WTC11 (cell line): ENCODE measurements at places on chromosomes 4 and X.

DNA sequence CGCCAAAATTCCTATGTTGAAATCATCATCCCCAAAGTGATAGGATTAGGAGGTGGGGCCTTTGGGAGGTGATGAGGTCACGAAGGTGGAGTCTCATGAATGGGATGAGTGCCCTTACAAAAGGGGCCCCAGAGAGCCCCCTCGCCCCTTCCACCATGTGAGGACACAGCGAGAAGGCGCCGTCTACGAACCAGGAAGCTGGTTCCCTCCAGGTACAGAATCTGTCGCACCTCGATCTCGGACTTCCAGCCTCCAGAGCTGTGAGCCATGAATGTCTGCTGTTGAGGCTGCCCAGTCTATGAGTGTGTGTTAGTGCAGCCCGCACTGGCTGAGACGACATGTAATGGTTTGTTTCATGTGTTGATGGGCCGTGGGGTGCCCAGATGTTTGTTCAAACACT is 60.3 kb downstream of the PRKX start:
- no peak for DNase-seq

DNA sequence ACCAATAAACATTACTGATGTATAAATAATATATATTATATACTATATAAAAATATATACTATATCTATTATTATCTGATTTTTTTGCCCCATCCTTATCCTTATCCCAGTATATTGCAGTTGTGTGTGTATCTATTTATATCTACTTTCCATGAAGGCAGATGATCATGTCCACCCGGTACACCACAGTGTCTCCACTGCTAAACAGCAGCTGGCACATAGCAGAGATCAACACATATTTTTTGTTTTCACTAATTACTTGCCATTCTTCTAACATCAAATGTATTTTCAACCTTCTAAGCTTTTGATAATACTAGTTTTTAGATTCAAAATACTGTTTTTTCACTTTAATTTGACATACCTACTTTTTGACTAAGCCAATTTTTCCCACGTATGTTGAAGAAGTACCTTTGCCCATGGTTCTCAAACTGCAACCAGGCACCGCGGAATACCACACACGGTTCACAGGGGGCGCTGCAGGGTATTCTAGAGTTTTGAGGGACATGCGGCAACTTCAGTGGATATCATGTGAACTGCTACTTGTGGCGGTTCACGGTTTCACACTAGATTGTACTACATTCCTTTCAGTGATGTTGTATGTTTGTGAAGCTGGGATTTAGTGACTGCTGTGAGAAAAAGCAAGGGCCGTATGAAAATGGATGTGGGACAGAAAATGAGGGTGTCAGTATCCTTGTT is 182.5 kb upstream of the NPY2R start:
- DNase-seq, result peak; percentile 81

GRCh38 chr4:38747629-38748028 is 35.2 kb downstream of the TLR10 start:
- no peak for DNase-seq

- DNase-seq, result peak; percentile 93
Observed at GRCh38 chrX:150902434-150903109, 4.1 kb upstream of the CD99L2 start.

- DNase-seq, result no peak
Observed at GRCh38 chr4:162360369-162361149, 196.8 kb upstream of the FSTL5 start.

GRCh38 chrX:150219374-150220185 is 143.5 kb upstream of the MAMLD1 start:
- DNase-seq, result peak; percentile 15

DNA sequence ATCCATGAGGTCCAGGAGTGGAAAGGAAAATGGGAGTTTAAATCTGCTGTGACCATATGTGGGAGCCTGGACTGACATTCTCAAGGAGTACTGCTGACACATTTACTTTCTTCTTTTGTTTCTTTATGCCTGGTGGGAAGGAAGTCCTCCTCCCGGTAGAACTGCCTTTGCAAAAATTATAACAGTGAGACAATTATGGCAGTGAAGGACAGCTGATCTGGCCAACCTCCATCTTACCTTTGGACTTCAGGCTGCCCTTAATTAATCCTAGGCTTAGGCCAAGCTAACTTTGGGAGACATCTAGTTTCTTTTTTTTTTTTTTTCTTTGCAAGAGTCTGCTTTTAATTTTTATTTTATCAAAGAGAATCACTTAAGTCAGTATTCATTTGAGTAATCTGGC is 61.3 kb downstream of the SPINK2 start:
- no peak for DNase-seq

DNA sequence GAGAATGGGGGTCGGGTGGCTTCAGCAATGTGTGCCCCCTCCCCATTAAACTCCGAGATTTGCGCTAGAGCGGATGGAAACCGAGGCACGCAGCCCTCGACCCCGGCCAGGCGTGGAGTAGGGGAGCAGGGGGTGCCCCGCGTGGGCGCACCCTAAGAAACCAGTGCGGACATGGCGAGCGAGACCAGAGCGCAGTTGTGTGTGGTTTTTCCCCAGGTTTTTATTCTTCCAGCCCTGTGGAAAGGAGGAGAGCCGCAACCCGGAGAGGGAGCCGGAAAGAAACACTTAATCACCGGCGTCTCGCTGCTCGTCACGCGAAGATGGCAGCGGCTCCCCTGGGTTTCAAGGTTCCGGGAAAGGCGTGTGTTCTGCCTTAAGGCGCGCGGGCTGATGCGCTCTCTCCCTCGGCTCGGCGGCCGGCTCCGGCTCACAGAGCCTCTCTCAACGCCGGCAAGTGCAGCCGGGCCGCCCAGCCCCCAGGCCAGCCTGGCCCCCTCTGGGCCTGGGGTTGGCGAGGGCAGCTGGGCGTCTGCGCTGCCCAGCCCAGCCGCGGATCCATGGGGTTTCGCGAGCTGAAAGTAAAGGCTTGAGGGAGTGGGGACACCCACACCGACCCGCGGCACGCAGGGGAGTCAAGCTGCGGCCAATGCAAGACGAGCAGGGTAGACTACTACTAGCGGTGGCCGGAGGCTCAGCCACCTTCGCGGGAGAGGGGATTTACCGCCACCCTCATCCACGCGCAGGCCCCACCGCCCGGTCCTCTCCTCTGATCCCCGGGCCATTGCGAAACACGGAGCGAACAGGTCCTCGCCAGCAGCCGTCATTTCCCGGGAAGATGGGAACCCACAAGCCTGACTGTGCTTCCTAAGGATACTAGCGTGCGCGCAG is 74.0 kb upstream of the BCOR start:
- DNase-seq, result no peak

DNA sequence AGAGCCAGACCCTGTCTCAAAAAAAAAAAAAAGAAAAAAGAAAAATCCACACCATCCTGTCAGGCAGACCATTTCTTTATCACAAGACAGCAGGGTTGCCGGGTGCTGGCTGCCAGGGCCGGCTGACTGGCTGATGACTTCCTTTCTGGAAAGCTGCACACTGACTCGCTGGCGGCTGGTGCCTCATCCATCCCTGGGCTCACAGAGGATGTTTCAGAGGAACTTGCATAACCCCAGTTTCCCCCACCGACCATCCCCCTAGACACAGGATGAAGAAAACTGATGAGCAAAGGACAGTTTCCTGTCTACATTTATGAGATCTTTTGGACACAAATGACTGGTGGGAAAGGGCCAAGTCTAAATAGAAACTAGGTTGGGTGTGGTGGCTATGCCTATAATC is 14.1 kb downstream of the HPSE start:
- no peak for DNase-seq

DNA sequence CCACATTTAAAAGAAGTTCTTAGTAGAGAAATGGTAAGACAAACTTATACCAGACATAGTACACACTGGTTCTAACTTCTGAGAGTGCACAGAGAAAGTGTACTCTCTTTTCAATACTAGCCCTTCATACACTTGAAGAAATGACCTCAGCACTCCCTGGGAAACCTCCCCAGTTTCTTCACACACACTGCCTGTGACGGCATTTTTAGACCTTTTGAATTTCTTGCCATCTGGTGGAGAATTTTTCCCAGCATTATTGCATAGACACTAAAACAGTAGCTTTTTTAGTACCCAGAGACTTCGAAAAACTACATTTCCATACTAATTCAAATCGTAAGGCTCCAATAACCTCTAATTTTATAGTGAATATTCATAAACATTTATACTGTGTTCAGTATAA is 341.6 kb upstream of the MAOA start:
- no peak for DNase-seq

DNA sequence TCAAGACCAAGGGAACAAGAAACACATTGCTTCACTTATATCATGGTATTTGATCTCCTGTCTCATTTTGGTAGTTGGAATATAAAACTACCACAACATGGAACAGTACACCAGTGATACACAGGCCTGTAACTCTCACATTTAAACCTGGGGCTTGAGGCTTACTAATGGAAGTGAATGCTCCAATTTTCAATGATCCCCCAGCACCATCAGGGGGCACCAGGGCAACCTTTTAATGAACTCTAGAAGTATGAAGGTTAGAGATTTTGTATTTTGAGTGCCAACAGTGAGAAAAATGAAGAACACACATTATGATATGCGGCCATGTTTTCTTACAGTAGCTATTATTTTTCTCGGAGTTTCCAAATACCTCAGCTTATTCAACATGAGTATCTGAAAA is 50.7 kb downstream of the C4orf33 start:
- DNase-seq, result no peak

GRCh38 chr4:6680372-6681034 is 13.2 kb upstream of the S100P start:
- DNase-seq, result peak; percentile 65

DNA sequence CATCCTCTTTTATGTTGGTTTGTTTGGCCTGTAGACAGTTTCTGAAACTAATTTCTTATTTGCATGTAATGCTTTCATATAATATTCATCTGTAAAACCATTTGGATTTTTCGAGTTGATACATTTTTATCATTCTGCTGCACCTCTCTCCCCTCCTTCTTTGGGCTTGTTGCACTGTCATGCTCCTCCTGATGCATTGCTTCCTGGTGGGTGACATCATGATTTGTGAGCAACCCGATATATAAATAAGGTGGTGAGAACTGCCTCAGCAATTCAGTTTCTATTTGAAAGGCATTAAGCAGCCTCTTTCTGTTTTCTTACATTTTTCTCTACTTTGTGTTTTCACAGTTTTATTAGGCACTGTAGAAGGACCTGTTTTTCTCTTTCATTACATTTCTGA is 515.7 kb downstream of the RPA4 start:
- no peak for DNase-seq

DNA sequence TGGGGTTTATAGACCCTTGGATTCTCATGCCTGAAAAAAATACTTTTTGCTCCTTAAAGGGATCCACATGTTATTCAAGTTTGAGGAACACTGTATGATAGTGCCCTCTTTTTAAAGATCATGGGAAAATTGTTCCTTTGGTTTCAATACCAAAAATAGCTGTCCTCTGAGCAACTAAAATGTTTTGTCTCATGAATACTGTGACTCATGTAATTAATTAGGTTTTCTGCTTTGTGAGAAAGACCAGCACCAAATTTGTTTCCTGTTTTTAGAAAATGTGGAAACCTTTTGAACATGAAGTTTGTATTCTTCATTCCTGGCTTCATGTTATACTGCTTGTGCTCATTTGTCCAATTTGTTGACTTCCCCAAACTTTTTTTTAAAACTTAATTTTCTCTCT is 127.6 kb upstream of the SH3RF1 start:
- no peak for DNase-seq

GRCh38 chrX:95346856-95347255 is 1337.8 kb upstream of the DIAPH2 start:
- no peak for DNase-seq

GRCh38 chr4:166896254-166896653 is 338.0 kb downstream of the SPOCK3 start:
- no peak for DNase-seq
